Left lung (tissue), 14 donors: ENCODE measurements at places on chromosomes 6 and 20. TPM values are rescaled to one million over a fixed set of nuclear protein-coding genes. Genes with fewer than 3 reads are reported as not detected.

MEI4 gene
- total RNA-seq, result not detected

DNA sequence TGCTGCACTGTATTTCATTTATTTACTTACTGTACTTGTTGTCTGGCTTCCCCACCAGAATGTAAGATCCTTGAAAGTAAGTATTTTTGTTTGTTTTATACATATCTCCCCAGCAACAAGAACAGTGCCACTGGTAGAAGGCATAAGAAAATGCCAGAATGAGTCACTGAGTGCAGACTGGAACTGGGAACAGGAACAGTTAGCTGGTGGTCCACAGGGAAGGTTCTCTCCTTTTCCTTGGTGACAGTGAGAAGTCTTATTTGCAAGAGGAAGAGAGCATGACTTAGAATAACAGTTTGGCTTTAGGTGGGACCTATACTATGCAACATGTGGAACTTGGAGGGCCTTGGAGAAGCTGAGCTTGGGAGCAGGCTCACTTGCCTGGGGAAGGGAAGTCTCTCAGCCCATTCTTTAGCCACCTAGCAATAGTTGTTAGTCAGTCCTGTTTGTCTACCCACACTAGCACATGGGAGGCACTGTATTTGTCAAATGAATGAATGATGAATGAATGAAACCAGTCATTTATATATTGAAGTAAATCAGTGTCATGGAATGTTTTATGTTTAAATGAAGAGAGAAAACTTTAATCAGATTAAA lies 203.5 kb downstream of the KCNQ5 start:
- H3K27me3 ChIP-seq, result no peaks in the 10 kb centered on the region
- no peaks in the 10 kb centered on the region for H3K4me1 ChIP-seq
- no peak for DNase-seq

GRCh38 chr6:40473026-40473425 lies 114.1 kb downstream of the LRFN2 start:
- no peaks in the 10 kb centered on the region for H3K27me3 ChIP-seq
- H3K4me1 ChIP-seq, result no peaks in the 10 kb centered on the region
- no peak overlapping the region for H3K27ac ChIP-seq
- H3K4me3 ChIP-seq, result no peak overlapping the region
- DNase-seq, result no peak

GRCh38 chr20:856361-856775 lies 22.9 kb downstream of the FAM110A start:
- peaks cover 11% of the 10 kb centered on the region for H3K4me1 ChIP-seq
- no peaks in the 10 kb centered on the region for H3K27me3 ChIP-seq
- no peaks in the 10 kb centered on the region for H3K36me3 ChIP-seq
- H3K4me3 ChIP-seq, result no peak overlapping the region
- no peak overlapping the region for H3K27ac ChIP-seq

TLDC2 gene
- 0.29 TPM for total RNA-seq

CUL7 gene
- 22.0 TPM for total RNA-seq

- no peaks in the 10 kb centered on the region for H3K36me3 ChIP-seq
- no peaks in the 10 kb centered on the region for H3K4me1 ChIP-seq
- no peak overlapping the region for H3K4me3 ChIP-seq
- DNase-seq, result no peak
- H3K27me3 ChIP-seq, result no peaks in the 10 kb centered on the region
Measured at GRCh38 chr6:110390404-110390803, 25.0 kb downstream of the DDO start.

MUCL3 gene
- 4.0 TPM for total RNA-seq
